ENCODE measurements at places on chromosomes 12 and 14.

- DNase-seq = no peak
These were observed 2.1 kb downstream of the KRT83 start for GRCh38 chr12:52319097-52319496.

DNA sequence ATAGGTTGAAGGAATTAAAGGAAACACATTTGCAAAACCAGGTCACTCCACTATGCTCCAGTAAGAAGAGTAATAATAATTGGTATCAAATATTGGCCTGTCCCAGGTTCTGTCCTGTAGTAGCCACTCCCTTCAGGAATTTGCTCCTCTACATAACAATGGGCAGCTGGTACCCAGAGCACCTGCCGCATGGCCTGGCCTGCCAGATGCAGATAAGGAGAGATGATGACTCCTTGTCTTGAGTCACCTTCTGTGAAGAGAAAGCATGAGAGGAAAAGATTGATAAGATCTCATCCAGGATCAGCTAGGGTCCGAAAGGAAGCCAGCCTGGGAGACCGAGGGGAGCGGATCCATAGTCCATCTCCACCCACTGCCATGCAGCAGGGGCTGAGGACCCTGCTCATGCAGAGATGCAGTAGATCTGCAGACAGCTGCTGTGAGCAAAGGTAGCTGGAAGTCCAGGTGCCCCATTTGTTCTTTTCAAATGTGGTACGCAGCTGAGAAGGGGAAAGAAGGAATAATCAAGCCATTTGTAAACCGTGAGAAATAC lies 24.3 kb downstream of the VCPKMT start:
- DNase-seq = no peak

DNA sequence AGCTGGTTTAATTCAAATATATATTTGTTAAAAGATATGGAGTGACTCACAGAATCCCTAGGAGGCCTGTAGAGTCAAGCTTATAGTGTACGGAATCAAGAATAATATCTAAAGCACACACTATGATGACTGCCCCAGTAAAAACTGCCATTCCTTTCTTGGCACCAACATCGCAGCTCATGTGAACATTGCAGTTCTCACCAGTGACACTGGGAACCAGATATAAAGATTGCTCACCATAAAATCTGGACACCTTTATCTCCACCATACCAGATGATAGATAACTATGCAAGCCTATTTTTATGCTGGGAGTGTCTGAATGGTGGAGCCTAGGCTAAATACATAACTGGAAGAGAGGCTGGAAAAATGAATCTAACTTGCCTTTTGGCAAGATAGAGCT lies 463.9 kb upstream of the TBX3 start:
- DNase-seq = no peak

DNA sequence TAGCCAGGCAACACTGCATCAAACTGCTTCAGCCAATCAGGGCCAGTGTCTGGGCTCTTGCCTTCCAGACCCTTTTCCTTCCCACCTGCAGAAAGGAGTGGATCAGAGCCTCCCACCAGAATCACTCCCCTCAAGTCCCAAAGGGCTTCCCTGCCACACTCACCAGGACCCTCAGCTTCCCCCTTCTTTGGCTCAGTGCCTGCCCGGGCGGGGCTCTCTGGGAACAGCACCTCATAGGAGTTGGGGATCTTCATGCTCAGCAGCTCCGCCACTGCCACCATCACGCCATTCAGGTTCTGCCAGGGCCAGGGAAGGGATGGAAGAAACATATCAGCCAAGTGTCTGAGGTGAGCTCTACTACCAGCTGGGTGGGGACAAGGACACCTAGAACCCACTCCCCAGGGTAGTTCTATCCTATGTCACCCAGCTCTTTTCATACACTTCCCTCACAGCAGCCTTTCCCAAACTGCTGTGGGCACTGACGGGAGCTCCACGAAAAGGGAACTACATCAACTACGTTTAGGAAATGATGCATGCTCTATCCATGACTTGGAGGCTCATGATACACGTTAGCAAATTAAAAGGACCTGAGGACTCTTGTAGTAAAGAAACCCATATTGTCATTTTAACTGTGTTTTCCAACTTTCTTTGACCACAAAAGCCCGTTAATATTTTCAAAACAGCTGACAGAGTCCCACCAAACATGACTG lies 9.4 kb upstream of the PRKAG1 start:
- no peak for DNase-seq

GRCh38 chr14:93960108-93960475 lies 16.3 kb downstream of the ASB2 start:
- no peak for DNase-seq

DNA sequence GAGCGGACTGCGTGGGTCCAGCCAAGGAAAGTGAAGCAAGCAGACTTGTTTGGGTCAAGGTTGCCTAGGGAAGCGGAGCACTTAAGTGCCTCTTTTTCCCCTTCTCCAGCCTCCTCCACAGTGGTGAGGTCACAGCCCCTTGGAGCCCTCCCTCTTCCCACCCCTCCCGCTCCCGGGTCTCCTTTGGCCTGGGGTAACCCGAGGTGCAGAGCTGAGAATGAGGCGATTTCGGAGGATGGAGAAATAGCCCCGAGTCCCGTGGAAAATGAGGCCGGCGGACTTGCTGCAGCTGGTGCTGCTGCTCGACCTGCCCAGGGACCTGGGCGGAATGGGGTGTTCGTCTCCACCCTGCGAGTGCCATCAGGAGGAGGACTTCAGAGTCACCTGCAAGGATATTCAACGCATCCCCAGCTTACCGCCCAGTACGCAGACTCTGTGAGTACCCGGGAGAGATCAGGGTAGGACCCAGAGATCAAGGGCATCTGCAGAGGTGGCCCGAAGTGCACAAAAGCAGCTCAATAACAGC lies at the start of gene TSHR:
Gene TSHR, plus strand, starts transcription at position 206 of the 526 bp plus-strand sequence. Its CDS starts 60 bp downstream, at position 266.
- DNase-seq = no peak

- DNase-seq = no peak
These were observed 20.3 kb downstream of the HVCN1 start for GRCh38 chr12:110668480-110669192.

GRCh38 chr12:75754698-75755097 lies 243.3 kb upstream of the KRR1 start:
- DNase-seq = no peak

GRCh38 chr12:91113621-91114020 lies 2.3 kb upstream of the LUM start:
- DNase-seq = no peak

- peak; percentile 27 for DNase-seq
These were observed 15.1 kb upstream of the NEK9 start for GRCh38 chr14:75141967-75142366.

DNA sequence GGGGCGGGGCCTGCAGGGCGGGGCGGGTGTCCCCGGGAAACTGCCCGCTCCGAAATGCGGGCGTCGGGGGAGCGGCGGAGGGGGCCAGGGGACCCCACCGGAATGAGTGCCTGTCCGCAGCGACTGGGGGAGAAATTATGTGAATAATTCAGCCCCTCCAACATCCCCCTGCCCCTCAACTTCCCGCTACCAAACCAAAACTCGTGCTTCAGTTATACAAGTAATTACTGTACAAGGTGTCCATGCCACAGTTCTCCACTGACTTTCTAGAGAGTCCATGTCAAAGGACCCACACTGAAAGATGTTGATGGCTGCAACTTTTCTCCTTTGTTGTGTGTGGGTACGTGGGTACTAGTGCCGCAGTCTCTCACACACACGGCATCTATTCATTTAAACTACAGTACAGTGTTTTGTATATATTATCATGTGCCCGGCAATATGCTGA lies 414 bp upstream of the CDK17 start:
- DNase-seq = peak; percentile 43

- DNase-seq = no peak
These were observed 55.2 kb downstream of the TGFB3 start for GRCh38 chr14:75926431-75927115.

DNA sequence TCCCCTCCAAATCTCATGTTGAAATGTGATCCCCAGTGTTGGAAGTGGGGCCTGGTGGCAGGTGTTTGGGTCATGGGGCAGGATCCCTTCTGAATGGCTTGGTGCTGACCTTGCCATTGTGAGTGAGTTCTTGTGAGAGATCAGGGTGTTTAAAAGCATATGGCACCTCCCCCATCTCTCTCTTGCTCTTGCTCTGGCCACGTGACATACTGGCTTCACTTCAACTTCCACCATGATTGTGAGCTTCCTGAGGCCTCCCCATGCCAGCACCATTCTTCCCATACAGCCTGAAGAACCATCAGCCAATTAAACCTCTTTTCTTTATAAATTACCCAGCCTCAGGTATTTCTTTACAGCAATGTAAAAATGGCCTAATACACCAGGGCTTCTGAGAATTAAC lies 79.8 kb upstream of the C14orf132 start:
- DNase-seq = no peak

- DNase-seq = no peak
These were observed 27.4 kb upstream of the TMCC3 start for GRCh38 chr12:94677778-94678177.

DNA sequence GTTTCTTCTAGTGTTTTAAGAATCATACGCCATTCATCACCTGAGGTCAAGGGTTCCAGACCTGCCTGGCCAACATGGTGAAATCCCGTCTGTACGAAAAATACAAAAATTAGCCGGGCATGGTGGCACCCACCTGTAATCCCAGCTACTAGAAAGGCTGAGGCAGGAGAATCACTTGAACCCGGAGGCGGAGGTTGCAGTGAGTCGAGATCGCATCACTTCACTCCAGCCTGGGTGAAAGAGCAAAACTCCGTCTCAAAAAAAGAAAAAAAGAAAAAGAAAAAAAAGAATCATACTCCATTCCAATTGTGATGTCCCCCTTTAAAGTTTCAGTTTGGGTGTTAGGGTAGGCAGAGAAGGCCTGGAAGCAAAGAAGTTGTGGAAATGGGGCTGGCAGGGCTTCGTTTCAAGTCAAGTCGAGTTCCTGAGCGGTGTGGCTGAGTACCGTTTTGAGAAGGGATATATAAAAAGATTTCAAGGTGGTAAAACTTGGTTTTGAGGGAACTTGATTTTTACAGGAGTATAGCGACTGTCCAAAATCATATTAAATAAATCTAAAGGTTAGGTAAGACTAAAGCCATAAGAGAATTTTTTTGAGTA lies 1.5 kb upstream of the TAOK3 start:
- no peak for DNase-seq

GRCh38 chr14:101600891-101601605 lies 39.8 kb downstream of the DIO3 start:
- no peak for DNase-seq

- DNase-seq = no peak
These were observed 454.4 kb downstream of the VRK1 start for GRCh38 chr14:97251491-97252155.

DNA sequence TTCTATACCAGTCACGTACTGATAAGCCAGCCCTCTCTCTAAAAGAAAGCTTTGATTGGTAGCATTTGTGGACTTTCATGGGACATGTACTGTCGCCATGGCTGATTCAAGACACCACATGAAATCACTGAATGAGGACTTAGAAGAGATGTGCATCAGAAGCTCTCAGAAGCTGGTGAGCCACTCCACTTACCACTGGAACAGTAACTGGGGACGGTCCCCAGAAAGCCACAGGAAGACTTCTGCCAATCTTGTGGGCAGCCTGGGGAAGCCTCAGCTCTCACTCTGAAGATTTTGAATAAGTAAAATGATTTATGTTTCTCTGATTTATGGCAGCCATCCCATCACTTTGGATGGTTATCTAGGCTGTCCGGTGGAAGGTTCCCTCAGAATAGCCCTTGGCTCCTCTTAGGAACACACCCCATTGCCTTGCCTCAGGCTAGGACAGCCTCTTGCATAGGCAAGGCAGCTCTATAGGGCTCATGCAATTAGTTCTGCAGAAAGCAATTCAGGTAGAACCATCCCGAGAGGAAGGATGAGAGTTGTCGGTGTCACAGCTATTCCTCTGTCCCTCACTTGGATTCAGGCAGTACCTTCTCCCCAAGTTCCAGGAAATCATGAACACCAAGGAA lies 9.8 kb downstream of the DHRS1 start:
- no peak for DNase-seq

- peak; percentile 53 for DNase-seq
These were observed 18.3 kb downstream of the SLC25A47 start for GRCh38 chr14:100341301-100342031.

DNA sequence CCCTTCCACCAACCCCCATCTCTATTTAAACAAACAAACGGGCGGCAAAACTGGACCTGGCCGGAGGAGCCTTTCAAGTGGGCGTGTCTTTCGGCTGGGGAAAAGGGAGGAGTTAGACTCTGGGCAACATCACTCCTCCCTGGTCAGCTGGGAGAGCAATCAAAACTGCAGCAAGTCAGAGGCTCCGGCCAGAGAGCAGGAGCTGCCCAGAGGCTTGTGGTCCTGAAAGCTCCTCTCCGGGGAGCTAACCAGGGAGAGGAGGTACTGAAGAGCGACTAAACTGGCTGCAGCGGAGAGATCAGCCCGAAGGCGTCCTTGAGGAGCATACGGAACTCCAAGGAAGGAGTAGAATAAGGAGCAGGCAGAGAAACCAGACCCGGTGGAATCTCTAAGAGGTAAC lies at the start of gene NEUROD4:
Gene NEUROD4, plus strand, starts transcription at position 191 of the 400 bp plus-strand sequence. CDS start 6,466 bp downstream, outside the sequence.
- peak; percentile 72 for DNase-seq

DNA sequence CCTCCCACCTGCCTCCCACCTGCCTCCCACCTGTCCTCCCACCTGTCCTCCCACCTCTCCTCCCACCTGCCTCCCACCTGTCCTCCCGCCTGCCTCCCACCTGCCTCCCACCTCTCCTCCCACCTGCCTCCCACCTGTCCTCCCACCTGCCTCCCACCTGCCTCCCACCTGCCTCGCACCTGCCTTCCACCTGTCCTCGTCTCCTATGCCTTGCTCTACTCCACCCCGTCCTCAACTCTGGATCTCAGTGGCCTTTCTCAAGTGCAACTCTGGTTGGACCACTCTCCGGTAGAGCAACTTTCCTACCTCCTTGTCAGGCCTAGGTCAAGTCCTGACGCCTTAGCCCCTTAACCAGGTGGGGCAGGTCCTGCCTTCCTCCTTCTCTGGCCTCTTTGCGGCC lies 29.3 kb upstream of the PEX5 start:
- DNase-seq = no peak

DNA sequence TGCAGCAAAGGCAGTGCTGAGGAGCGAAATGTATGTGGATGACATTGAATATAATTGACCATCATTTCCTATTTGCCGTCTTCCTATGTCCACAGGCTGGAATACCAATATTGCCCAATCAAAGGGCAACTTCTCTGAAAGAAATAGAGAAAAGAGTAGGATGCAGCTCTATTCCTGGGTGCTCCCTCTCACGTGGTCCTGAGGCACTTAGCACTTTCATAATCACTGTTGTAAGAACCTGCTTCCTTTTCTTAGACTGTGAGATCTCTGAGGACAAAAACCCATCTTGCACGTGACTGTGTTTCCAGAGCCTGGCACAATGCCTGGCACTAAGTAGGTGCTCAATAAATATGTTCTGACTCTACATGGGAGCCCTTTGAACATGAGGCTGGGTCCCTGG lies 122.7 kb upstream of the CPM start:
- DNase-seq = no peak

- no peak for DNase-seq
These were observed 10.2 kb downstream of the SYNE2 start for GRCh38 chr14:63863004-63863403.

GRCh38 chr12:121792607-121793439 lies 665 bp downstream of the RHOF start:
- DNase-seq = no peak

- no peak for DNase-seq
These were observed 279.7 kb downstream of the ZFP36L1 start for GRCh38 chr14:68513137-68513536.

GRCh38 chr14:61451891-61452400 lies 130.6 kb downstream of the PRKCH start:
- DNase-seq = no peak

- peak; percentile 85 for DNase-seq
These were observed 966 bp downstream of the SINHCAF start for GRCh38 chr12:31324845-31325523.

- no peak for DNase-seq
These were observed 210.4 kb downstream of the SPTSSA start for GRCh38 chr14:34251662-34252061.

- peak; percentile 61 for DNase-seq
These were observed 274.7 kb downstream of the DAD1 start for GRCh38 chr14:22314183-22314820.

All from kidney glomerular epithelial cell (primary cell).